ENCODE measurements at places on chromosomes 11 and 22.

GRCh38 chr11:36672815-36673450 lies 74.9 kb upstream of the RAG2 start:
- DNase-seq = no peak

- no peak for DNase-seq
Measured at GRCh38 chr11:61685617-61685967, 5.4 kb downstream of the DAGLA start.

DNA sequence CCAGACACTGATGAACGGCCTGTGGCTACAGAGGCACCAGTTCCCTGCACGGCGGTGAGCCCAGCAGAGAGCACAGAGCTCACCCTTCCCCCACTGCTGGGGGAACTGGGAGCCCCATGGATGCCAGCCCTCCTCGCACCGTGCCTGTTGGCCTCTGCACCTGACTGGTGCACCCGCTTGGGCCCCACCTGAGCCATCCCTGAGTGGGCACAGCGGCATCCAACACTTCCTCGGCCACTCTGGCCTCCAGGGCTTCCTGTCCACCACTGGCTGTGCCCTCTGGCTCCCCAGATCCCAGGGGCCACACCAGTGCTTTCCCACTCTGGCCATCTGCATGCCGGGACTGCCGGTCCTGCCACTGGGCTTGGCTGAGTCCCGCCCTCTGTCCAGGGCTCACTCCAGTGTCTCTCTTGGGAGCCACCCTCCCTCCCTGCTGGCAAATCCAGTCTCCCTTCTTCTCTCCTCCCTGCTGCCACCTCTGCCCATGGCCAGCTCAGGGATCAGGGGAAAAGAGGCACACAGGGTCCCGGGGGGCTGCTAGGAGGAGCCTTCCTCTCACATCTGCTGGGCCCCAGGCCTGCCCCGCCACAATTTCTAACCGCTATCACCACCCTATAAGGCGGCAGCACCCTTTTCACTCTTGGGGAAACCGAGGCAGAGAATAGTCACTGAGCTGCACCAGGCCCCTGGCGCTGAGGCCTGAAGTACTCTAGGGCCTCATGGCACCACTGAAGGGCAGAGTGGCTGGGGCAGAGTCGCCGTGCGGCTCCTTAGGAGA lies 33.0 kb downstream of the GNB1L start:
- DNase-seq = peak; percentile 47

- no peak for DNase-seq
Measured at GRCh38 chr11:20249378-20249777, 89.1 kb upstream of the DBX1 start.

GRCh38 chr11:75004215-75004614 lies 15.5 kb downstream of the NEU3 start:
- no peak for DNase-seq

DNA sequence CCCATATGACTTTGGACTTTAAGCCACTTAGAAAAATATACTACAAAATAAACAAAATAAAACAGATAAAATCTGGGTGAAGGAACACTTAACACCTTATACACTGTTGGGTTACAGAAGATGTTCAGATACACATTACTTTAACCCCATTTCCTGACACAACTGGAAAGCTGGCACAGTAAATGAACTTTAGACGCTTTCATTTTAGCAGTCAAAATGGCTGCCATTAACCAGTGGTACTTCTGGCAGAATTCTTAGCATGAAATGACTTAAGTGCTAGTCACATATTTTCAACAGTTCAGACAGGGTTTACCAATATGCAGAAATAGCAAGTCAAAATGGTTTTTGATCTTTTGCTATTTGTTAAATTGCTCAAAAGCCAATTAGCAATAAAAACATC lies 37.9 kb downstream of the PIK3C2A start:
- no peak for DNase-seq

DNA sequence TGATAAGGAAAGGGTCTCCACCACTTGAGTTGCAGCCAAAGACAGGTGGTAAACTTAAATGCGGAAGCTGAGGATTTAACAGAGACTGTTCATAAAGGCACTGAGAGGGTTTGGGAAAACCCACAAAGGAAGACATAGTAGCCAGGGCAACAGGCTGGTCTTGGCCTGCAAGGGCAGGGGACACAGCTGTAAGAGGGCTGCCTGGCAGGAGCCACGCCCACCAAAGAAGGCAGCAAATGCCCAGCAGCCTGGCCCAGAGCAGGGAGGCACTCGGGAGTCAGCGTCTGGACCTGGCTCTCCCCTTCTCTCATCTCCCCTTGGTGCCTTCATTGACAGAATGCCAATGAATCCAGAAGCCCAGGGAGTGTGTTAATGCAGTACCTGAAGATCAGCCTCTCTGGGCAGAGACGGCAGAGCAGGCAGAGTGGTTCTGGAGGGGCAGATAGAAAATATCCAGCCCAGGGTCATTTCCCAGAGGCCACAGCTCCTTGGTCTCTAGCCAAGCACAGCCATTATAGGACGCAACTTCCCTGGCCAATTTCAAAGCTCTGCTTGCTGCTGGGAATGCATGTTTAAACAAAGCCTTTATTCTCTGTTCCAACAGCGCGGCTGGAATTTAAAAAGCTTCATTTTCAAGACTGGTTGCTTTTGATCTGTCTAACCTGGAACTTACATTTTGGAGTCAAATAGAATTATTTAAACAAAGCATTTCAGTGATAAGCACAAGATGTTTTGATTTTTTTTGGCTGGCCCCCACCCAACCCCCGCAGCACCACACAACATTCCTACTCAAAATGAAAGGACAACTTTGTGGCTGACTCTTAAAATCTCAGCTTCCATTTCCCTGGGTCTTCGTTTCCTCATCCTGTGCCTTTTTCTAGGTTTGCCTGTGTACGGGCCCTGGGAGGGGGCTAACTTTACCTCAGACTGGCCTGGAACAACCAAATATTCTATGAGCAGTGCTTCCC lies 125.6 kb upstream of the LMO1 start:
- DNase-seq = no peak

DNA sequence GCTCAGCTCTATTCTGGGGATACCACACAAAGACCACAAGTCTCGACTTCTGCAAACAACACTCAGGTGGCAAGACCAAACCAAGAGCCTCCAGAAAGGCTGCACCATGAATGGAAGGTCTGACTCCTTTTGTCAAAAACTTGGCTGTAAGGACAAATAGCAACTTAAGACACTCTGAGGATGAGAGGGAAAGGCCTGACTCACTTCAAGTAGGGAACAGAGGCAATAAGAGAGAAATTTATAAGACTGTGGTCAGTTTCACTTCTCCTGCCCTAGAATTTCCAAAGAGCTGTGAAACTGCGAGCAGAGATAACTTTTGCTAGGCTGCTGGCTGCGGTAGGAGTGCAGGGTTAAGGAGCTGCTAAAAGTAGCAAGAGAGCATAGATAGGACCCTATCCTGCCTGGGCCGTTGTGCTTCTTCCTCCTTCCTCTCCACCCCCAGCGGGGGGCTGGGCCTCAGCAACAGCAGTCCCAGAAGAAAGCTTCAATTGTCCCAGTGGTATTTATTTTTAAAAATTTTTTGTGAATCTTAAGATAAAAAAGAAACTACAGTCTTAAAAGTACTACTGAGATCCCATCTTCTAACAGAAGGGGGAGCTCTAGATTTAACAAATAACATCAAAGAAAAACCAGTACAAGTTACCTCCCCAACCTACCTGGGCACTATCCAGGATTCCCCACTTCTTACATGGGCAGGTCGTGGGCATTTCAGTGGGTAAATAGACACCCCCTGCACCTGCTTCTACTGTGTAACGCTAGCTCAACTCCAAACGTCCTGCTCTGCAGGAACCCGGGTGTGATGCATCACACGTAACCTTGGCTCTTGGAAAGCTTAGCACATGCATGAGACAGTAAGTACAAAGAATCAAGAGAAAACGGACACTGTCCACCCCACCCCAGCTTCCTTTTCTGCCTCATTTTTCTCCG lies 66.4 kb downstream of the SGSM3 start:
- DNase-seq = no peak

DNA sequence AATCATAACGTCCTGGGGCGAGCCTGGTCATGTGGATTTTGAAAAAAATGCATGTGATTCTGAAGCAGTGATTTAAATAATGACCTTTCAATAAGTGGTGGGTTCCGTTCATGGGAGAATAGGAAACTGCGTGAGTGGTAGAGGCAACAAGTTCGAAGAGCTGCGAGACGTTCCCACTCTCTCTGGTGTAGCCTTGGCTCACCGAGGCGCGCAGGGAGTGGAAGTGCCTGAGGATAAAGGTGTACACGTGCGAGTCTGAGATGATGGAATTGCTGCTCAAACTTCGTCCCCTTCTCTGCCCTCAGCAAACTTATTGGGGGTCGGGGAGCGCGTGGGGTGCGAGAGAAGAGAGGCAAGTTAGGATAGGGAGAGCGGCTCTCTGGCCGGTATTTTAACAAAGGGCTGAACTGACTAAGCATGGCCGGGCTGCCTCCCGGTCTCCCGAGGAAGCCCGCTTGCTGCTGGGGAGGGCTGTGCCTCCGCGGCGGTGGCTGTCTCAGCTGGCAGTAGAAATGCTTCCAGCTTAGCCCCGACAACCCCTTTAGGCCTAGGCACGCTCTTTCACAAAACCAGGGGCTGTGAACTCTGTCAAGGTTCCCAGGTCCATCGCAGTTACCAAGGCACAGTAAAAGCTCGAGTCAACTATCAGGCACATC lies 875 bp upstream of the STT3A start:
- no peak for DNase-seq

DNA sequence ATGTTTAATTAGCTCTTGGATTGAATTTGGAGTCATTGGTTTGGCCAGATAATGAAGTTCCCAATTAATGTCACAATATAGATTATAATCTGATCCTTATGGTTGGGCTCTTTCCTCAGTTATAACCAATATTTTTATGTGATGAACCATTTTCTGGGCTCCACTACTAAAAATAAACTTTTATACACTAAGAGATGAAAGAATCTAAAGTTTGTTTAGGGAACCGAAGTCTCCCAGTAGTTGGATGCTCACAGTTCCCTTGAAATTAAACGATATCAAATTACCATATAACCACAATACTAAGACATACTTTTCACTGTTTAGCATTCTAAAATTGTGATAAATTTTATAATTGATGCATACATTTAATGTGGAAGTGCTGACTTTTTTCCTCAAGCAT lies 47.0 kb upstream of the ARHGAP42 start:
- no peak for DNase-seq

- no peak for DNase-seq
Measured at GRCh38 chr11:119880143-119880542, 151.1 kb upstream of the NECTIN1 start.

DNA sequence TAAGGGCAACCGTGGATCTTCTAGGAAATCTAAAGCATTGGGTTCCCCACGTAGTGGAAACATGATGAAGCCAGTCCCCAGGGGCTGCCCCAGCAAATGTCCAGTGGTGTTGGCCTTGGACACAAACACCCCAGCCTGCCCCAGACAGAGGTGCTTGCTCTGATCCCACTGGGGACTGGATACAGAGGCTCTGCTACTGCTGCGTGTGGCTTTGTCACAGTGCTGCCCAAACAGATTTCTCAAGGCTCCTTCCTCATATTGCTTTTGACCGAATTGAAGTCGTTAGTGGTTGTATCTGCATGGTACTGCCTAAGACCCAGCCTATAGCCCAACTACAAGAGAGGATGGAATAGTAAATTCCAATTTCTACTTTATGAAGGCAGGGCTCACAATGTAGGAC lies 40.1 kb upstream of the CD44 start:
- DNase-seq = no peak

GRCh38 chr11:61864814-61865775 lies 26.2 kb downstream of the FADS3 start:
- DNase-seq = no peak
